ENCODE measurements at places on chromosomes 4 and X.

GRCh38 chrX:129649268-129650182 lies 5.2 kb downstream of the APLN start:
- DNase-seq, result no peak

DNA sequence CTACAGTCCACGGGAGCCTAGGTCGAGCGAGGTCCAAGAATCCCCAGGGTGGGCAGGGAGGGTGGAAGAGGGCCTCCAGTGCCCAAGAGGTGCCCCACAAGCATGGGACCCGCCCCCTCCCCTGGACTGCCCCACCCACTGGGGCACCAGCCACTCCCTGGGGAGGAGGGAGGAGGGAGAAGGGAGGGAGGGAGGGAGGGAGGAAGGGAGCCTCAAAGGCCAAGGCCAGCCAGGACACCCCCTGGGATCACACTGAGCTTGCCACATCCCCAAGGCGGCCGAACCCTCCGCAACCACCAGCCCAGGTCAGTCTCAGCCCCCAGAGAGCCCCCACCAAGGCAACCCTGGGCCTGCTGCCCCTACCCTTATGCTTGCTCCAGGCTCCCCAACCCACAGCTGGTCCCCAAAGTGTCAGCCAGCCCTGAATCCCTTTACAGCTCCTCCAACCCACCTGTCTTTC lies at the start of gene GATA1:
TSS of gene GATA1 (plus strand) at position 250 of the 460 bp plus-strand sequence. CDS start 4,520 bp downstream, outside the sequence.
- no peak for DNase-seq

DNA sequence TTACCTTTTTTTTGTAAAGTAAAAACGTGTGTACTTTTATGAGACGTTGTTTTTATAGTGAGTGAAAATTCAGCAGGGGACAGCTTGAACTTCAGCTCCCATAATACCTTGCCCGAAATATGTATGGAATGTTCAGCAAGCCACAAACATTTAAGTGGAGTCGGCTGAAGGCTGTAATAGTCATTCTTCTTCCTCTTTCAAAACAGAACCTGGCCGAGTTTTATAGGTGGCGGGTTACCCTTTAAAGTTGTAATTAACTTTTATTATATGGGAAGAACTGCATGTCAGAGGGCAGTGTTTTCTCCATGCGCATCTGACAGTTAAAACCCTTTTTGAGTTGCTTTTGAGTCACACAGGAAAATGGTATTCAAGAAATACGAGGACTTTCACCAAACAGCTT lies 50.7 kb downstream of the CLDN34 start:
- no peak for DNase-seq

DNA sequence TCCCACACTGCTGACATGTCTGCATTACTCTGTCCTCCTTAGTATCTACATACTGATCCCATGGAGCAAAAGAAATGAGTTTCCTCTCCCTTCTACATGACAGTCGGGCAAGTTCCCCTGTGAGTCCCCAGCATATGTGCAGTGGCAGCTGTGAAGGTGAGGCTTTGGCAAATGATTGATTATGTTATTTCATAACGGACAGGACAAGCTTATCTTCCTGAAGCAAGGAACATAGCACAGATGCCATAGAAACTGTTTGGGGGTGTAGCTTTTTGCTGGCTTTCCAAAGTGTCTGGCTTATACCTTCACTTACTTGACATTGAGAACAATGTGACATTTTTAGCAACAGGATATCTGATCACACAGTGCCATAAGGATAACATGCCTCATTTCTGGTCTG lies 136.8 kb upstream of the PDLIM3 start:
- DNase-seq, result no peak

GRCh38 chrX:37905436-37906147 lies 58.2 kb upstream of the DYNLT3 start:
- peak; percentile 2 for DNase-seq

GRCh38 chrX:632366-633042 lies 1.9 kb downstream of the SHOX start:
- no peak for DNase-seq

DNA sequence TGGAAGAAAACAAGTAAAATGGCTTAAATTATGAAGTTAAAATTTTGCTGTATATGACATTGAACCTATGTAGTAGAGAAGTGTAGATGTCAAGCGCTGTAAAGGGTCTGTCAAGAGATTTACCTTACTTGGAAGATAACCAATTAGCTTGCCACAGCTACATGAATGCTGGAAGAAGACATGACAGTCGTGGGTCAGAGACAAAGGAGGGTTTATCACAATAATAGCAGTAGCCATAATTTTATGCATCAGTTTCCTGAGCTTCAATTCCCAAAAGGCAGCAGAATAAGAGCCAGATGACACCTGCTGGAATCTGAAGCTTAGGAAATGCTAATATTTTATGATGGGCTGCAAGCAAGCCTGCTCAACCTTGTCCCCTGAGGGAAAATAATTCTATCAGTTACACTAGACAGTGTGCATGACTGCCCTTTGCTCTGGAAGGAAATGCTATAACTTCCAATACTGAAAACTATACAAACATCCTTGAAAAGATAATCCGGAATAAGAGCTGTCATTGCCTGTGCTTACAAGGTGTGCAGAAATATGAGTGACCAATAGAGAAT lies 292.9 kb downstream of the PRDM5 start:
- DNase-seq, result no peak

DNA sequence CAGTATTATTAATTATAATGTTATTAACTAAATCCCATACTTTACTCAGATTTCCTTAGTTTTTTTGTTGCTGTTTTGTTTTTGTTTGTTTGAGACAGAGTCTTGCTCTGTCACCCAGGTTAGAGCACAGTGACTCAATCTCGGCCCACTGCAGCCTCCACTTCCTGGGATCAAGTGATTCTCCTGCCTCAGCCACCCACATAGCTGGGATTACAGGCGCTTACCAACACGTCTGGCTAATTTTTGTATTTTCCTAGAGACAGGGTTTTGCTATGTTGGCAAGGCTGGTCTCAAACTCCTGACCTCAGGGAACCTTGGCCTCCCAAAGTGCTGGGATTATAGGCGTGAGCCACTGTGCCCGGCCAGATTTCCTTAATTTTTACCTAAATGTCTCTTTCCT lies 72.2 kb downstream of the ANAPC4 start:
- DNase-seq, result no peak

DNA sequence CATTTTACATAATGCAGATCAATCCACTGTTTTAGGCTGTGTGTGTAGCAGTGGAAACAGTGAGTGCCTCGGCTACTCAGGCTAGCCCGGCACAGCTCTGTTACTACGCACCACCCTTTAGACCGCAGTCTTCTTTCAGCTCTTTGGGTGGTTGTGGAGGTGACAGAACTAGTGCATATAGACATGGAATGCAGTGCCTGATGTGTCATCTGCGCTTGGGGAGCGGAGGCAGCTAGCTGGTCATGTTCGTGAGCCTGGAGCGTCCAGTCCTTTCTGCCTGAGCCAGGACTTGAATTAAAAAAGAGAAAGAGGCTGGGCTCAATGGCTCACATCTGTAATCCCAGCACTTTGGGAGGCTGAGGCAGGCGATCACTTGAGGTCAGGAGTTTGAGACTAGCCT lies 4.8 kb downstream of the TBC1D14 start:
- DNase-seq, result no peak

GRCh38 chrX:31580227-31580626 lies 508.4 kb upstream of the FTHL17 start:
- no peak for DNase-seq

- DNase-seq, result no peak
These were observed 951 bp downstream of the SH3BP2 start for GRCh38 chr4:2793586-2794485.

DNA sequence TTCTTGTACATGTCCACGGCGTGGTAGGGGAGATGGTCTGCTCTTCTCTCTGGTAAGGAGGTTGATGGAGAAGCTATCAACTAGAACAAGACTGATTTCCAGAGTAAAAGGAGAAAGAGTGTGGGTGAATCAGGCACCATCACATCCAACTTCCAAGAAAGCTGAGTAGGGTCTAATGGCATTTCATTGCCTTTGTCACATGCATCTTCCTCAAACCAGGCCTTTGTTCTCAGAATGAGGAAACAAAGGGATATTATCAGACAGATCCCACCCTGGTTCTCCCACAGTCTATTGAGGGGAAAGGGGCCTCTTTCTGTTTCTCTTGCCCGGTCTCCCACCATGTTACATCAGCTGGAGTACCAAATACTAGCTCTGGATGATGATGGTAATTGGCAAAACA lies 160.2 kb upstream of the RBPJ start:
- no peak for DNase-seq

DNA sequence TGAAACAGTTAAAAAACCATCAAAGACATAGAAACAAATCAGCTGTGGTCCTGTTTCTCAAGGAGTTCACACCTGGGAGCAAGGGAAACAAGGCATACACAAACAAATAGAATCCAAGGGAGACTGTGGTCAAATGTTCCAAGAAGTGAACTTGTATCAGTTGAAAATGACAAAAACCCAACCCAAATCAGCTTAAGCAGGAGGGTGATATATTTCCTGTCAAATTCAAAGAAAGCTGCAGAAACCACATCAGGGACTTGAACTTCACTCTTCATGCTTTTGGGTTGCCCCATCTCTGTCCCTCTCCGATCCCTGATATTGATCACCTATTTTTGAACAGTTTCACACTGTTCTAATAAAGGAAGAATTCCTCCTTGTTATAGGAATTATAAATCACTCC lies 148.6 kb upstream of the FMR1 start:
- DNase-seq, result no peak

DNA sequence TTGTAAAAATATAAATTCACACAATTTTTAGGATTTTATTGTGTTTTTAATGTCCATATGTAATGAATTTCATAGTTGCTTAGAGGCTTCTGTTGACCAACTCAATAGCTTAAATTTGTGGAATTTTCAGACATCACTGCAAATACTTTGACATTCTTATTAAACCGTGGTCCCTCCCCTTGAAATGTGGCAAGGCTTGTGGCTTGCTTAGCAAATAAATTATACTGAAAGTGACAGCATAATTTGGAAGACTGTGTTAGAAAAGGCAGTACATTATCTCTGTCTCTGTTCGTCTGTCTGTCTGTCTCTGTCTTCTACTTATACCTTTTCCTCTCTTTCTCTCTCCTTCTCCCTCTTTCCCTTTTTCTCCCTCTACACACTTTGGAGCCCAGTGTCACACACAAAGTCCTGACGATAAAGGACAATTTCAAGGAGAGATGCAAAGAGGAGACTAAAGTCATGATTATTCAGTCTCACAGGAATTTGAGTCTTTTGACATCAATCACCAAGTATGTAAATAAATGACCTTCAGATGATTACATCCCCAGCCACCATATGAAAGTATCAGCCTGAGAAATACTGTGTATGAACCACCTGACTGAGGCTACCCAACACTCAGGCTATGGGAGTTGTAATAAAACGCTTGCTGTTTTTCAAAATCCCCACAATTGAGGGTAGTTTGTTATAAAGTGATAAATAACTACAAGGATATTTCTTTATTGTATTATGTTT lies 21.0 kb upstream of the UGT2B7 start:
- no peak for DNase-seq

DNA sequence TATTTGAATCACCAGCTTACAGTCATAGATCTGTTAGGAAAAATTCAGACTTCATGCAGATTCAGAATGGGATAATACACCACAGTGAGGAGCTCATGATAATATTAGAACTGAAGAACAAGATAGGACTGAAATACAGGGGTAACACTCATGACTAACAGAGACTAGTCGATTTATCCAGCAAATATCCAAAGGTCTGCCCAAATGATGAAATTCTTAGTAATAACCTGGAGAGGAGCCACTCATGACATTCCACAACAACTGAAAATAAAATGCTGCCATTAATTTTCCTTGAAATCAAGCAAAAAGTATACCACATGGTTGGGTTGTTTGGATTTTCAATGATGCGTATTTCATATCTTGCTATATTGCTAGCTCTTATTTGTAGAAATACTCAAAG lies 903.7 kb upstream of the ADGRL3 start:
- DNase-seq, result no peak

GRCh38 chr4:134201216-134202161 lies at the start of gene PABPC4L:
Gene PABPC4L, minus strand, starts transcription at chr4:134201789. Its CDS starts 770 bp downstream, at chr4:134201019.
- DNase-seq, result no peak

GRCh38 chr4:71186566-71187403 lies 152.0 kb upstream of the SLC4A4 start:
- peak; percentile 54 for DNase-seq

GRCh38 chr4:42768125-42768748 lies 111.3 kb upstream of the ATP8A1 start:
- no peak for DNase-seq

GRCh38 chrX:95885074-95885473 lies 799.6 kb upstream of the DIAPH2 start:
- no peak for DNase-seq

DNA sequence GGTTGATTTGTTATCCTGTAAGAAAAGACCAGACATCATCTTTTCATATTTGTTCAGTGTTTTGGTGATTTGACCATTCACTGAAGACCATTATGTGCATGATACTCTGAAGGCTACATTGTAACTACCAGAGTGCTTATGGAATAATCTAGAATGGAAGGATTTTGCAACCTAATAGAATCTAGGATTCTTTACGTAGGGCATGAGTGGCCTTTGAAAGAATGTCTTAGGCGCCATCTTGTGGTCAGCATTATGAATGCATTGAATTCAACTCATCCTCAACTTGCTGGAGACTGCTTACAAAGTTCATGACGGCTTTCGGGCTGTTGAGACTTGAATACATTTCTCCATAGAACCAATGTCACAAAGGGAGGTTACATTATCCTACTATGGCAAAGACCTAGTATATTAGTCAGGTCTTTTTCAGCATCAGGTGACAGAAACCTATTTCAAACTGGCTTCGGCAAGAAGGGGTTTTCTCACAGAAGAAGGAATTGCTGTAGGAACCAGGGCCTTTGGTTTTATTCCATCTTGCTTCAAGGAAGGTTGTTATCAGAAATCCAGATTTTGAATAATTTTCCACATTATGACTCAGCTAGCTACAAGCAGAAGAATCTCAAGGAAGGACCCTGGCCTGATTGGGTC lies 104.1 kb downstream of the GPAT3 start:
- DNase-seq, result no peak

DNA sequence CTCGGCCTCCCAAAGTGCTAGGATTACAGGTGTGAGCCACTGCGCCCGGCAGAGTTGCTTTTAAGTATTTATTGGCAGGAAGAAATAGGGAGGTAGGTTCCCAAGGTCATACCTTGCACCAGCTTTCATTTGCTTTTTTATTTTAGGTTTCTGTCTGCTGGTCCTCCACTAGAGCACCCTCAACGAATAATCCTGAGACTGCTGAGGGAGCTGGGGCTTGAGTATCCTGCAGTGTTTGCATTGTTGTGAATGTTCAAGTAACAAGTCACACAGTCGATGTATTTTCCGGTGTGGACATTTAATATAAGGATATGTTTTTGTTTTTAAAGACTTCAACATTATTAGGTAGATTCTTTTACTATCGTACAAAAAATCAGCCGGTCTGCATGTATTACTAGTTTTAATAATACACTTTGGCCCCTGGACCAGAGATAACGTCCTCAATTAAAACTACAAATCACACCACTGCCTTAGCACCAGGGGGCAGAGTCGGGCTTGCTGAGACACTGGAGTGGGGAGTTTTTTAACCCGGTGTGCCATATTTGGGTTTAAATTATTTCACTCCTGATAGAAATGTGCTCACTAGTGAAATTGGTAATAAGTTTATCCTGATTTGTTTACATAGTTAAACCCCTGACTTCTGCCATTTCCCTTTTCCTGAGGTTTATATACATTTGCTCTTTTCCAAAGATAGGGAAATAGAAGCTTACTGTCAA lies 11.6 kb downstream of the SMIM20 start:
- DNase-seq, result no peak
